ENCODE measurements at places on chromosomes 1 and 21.
A peak's percentile ranks its signal among the peaks of the same experiment; 100 is the strongest.

- no peak overlapping the region for H3K4me3 ChIP-seq
- H3K27ac ChIP-seq, result no peak overlapping the region
- no peaks in the 10 kb centered on the region for H3K36me3 ChIP-seq
Measured at GRCh38 chr21:42584296-42584641, 69.2 kb upstream of the PDE9A start.

DNA sequence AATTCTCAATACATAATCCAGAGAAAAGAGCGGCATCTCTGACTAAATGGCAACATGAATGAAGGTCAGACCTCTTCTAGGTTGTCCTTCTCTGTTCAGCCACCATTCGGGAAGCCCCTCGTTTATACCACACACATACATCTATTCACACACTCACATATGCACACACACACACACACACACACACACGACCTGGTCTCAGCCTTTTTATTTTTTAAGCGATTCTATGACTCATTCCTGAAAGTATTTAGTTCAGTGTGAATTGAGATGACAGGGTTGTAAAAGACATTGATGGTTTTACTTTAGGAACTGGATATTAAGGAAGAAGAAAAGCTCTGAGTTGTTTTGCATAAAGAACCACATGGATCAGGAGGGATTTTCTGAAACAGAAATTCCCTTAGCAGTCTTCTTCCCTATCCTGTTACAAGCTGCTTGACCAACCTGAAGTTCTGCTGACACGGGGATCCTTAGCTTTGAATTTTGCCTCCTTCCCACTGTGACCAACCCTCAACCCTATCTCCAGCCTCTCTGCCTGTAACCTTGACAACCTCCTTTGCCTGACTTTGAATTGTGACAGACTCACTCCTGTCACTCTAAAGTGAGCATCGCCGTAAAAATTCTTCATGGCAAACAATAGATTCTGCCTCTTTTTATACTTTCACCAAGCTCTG is 383.1 kb upstream of the ESRRG start:
- no peaks in the 10 kb centered on the region for H3K36me3 ChIP-seq
- H3K4me3 ChIP-seq, result no peak overlapping the region
- H3K27ac ChIP-seq, result no peak overlapping the region
- H3K4me1 ChIP-seq, result peaks cover 5% of the 10 kb centered on the region

GRCh38 chr21:46538851-46539666 is 65.8 kb downstream of the S100B start:
- H3K4me3 ChIP-seq, result no peak overlapping the region
- H3K27me3 ChIP-seq, result no peaks in the 10 kb centered on the region
- no peaks in the 10 kb centered on the region for H3K4me1 ChIP-seq
- H3K27ac ChIP-seq, result no peak overlapping the region
- DNase-seq, result no peak

DNA sequence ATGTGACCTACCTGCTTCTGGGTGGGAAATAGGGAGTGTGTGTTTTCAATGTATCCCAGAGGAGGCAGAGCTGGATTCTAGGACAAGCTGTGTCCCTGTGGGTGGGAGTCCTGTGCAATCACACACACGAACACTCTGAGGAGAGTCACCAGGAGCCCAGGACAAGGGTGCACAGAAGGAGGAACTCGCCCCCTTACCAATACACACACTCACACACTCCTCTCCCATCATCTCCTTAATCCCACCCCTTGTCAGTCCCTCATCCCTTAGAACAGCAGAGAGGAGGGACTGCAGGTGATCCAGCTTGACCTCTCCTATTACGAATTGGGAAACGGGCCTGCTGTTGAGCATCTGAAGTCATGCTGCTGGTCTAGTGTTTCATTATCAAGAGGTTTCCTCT is 8.5 kb upstream of the MYBPHL start:
- DNase-seq, result no peak
- H3K27ac ChIP-seq, result peak overlapping the region; percentile 32
- peaks cover 11% of the 10 kb centered on the region for H3K36me3 ChIP-seq

GRCh38 chr1:111631502-111631901 is 11.9 kb downstream of the RAP1A start:
- H3K27me3 ChIP-seq, result no peaks in the 10 kb centered on the region
- H3K4me1 ChIP-seq, result peaks cover 12% of the 10 kb centered on the region
- no peak for DNase-seq
- no peak overlapping the region for H3K27ac ChIP-seq

DNA sequence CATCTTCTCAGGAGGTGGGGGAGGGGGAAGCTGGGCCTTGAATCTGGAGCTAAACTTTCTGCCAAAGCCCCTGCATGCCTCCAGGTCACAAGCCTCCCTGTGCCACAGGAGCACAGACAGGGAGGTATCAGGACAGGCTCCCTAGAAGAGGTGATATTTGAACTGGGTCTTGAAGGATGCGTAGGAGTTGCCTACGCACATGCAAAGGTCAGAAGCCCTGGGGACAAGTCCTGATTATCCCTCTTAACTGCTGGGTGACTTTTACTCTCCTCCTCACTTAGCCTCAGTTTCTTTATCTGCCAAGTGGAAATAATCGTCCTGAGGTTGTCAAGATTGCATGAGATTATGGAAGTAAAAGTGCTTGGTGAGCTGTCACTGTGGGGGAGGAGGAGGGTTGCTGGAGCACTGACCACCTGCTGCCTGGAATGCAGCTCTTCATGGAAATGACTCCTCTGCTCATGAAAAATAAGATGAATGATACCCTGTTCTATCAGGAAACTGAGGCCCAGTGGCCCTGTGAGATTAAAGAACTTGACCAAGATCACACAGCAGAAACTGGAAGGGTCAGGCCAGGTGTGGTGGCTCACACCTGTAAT is 50.6 kb upstream of the LAPTM5 start:
- no peak overlapping the region for H3K4me3 ChIP-seq
- peaks cover 21% of the 10 kb centered on the region for H3K4me1 ChIP-seq
- no peak for DNase-seq
- no peaks in the 10 kb centered on the region for H3K27me3 ChIP-seq
- no peak overlapping the region for H3K27ac ChIP-seq

GRCh38 chr21:16199539-16199938 is 469.8 kb downstream of the USP25 start:
- no peaks in the 10 kb centered on the region for H3K36me3 ChIP-seq
- peaks cover 30% of the 10 kb centered on the region for H3K27me3 ChIP-seq
- no peak for DNase-seq
- no peak overlapping the region for H3K4me3 ChIP-seq
- no peak overlapping the region for H3K27ac ChIP-seq
- H3K4me1 ChIP-seq, result no peaks in the 10 kb centered on the region

DNA sequence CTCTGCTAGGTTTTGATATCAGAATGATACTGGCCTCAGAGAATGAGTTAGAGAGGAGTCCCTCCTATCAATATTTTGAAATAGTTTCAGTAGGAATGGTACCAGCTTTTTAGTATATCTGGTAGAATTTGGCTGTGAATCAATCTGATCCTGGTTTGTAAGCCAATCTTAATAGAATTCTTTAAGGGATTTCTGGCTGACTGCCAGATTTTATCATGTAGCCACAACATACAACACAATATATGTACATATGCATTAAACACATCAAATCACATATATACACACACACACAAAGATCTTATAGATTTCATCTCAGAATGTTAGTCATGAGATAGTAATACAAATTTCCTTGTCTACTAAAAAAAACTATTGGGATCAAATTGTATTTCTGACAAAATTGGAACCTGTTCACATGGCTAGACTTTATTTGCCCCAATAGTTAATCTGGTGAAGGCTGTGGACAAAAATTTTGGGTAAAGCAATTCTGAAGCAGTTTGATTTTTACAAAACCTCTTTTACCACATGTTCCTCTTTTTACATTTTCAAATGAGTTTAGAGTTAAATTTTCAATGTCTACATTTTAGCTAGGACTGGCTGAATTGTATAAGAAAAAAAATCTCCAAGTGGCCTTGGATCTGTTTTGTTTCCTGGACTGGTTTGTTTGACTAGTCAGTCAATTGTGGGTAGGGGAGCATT is 151.7 kb downstream of the FASLG start:
- DNase-seq, result peak; percentile 8
- H3K36me3 ChIP-seq, result no peaks in the 10 kb centered on the region
- H3K4me1 ChIP-seq, result no peaks in the 10 kb centered on the region
- no peak overlapping the region for H3K27ac ChIP-seq
- H3K4me3 ChIP-seq, result no peak overlapping the region
- H3K27me3 ChIP-seq, result no peaks in the 10 kb centered on the region

GRCh38 chr1:77857552-77857951 is 30.9 kb upstream of the NEXN start:
- no peak overlapping the region for H3K4me3 ChIP-seq
- no peak overlapping the region for H3K27ac ChIP-seq
- no peak for DNase-seq
- H3K27me3 ChIP-seq, result no peaks in the 10 kb centered on the region
- H3K4me1 ChIP-seq, result peaks cover 15% of the 10 kb centered on the region

GRCh38 chr1:115666206-115666605 is 24.4 kb downstream of the VANGL1 start:
- DNase-seq, result no peak
- H3K27me3 ChIP-seq, result no peaks in the 10 kb centered on the region
- H3K36me3 ChIP-seq, result peaks cover 26% of the 10 kb centered on the region
- H3K27ac ChIP-seq, result no peak overlapping the region

GRCh38 chr1:202578001-202578504 is 132.2 kb downstream of the SYT2 start:
- peaks cover 41% of the 10 kb centered on the region for H3K4me1 ChIP-seq
- peak overlapping the region; percentile 68 for H3K27ac ChIP-seq
- H3K4me3 ChIP-seq, result no peak overlapping the region
- peak; percentile 63 for DNase-seq
- H3K36me3 ChIP-seq, result peaks cover 20% of the 10 kb centered on the region

GRCh38 chr1:32627596-32628162 is 22.7 kb downstream of the ZBTB8OS start:
- H3K4me1 ChIP-seq, result no peaks in the 10 kb centered on the region
- H3K27ac ChIP-seq, result no peak overlapping the region

DNA sequence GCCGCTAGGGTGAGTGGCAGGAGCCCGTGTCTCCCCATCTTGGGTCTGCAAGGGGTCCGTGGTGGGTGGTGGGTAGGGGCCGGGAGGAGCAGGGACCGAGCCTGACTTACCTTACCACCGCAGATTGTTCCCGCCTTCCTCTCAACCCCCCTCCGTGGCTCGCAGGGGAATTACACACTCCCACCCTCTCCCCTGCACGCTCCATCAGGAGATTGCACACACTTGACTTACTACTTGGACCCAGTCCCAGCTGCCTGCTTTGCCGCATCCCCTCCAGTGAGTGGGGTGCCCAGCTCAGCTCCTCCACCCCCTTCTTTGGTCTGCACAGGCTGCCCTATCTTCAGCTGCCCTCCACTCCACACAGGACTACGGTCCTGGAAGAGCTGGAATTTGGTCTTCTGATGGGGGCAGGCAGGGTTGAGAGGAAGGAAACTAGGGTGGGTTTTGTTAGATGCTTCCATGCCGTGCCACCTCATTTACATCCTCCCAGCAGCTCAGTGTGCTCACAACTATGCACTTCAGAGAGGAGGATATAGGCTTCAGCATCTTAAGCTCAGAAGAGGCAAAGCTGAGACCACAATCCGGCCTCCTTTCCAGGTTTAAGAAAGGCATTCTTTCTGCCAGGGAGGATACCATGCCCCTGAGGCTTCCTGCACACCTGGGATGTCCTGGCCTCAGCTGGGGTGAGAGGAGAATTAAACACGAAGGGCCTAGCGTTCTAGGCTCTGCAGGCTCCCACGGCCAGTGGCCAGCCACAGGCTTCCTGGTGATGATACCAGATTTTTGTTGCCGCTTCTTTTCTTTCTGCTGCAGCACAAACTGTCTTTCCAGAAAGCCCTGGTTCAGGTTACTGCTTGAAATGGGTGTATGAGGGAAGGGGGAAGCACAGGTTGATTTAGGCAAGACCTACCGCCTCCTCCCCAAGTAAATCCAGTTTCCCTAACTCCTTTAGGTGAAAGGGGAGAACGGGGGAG is 2.3 kb downstream of the KCNC4 start:
- peak overlapping the region; percentile 46 for H3K4me3 ChIP-seq
- no peaks in the 10 kb centered on the region for H3K36me3 ChIP-seq

- peak; percentile 96 for DNase-seq
- H3K4me1 ChIP-seq, result peaks cover 46% of the 10 kb centered on the region
- peaks cover 35% of the 10 kb centered on the region for H3K36me3 ChIP-seq
- H3K4me3 ChIP-seq, result peak overlapping the region; percentile 95
- no peaks in the 10 kb centered on the region for H3K27me3 ChIP-seq
Measured at GRCh38 chr1:234611225-234611846, 1.4 kb upstream of the IRF2BP2 start.

DNA sequence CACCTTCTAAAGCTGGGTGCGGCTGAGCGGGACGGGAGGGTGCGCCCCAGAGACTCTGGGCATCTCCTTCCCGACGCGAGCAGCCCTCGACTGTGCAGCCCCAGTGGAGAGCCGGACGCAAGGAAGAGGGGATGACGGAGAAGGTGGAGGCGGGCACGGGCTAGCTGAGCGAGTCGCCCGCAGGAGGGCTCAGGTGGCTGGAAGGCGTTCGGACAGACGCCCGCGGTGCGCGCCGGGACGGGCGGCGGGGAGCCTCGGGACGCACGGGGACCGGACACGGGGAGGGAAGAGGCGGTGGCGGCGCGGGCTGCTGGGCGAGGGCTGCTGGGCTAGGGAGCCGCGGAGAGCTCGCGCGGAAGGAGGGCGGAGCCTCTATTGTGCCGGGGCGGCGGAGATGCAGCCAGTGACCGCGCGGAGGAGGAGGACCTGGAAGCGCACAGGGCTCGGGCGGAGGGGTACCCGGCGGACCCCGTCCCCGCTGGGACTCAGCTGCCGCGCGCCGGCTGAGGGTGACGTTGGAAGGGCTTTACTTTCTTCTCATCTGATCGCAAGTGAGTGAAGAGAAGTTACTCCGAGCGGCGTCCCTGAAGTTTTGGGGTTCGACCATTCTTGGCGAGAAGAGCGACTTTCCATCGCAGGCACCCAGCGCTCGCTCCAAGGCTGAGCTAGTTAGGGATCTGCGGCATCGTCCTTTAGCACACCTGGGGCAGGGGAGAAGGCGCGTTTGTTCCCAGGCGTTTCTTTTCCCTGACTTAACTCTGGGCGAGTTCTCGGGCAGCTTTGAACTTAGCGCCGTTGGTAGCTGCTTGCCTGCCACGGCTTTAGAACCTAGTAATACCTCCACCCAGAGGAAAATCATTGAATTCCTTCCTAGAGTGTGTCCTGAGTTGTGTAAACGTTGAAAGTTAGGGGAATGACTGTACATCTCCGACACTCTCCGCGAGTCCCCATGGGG is at the start of gene OLFML2B:
Gene OLFML2B (minus strand): TSS at position 323 of the 955 bp plus-strand sequence. CDS start 439 bp downstream, outside the sequence.
- peak within 1 kb of the TSS; percentile 65 for H3K27ac ChIP-seq
- H3K27me3 ChIP-seq, result peaks cover 34% of the 10 kb centered on the region
- H3K36me3 ChIP-seq, result no peaks in the 10 kb centered on the region
- peak within 1 kb of the TSS; percentile 89 for H3K4me3 ChIP-seq

- peaks cover 6% of the 10 kb centered on the region for H3K36me3 ChIP-seq
- H3K4me1 ChIP-seq, result peaks cover 4% of the 10 kb centered on the region
Measured at GRCh38 chr21:44727321-44727720, 15.9 kb upstream of the TSPEAR start.

GRCh38 chr1:111272081-111272480 is 18.6 kb upstream of the CHIA start:
- H3K27me3 ChIP-seq, result no peaks in the 10 kb centered on the region
- H3K27ac ChIP-seq, result no peak overlapping the region
- no peaks in the 10 kb centered on the region for H3K36me3 ChIP-seq
- H3K4me1 ChIP-seq, result peaks cover 19% of the 10 kb centered on the region
- no peak overlapping the region for H3K4me3 ChIP-seq
- no peak for DNase-seq

- no peak overlapping the region for H3K4me3 ChIP-seq
- peaks cover 47% of the 10 kb centered on the region for H3K27me3 ChIP-seq
- H3K36me3 ChIP-seq, result no peaks in the 10 kb centered on the region
- H3K4me1 ChIP-seq, result peaks cover 4% of the 10 kb centered on the region
Measured at GRCh38 chr1:53681351-53681976, 57.5 kb downstream of the GLIS1 start.

GRCh38 chr21:31265366-31266013 is 78.6 kb downstream of the TIAM1 start:
- no peak for DNase-seq
- H3K36me3 ChIP-seq, result no peaks in the 10 kb centered on the region
- H3K4me1 ChIP-seq, result no peaks in the 10 kb centered on the region
- H3K27me3 ChIP-seq, result no peaks in the 10 kb centered on the region

Data from MCF 10A (cell line).